ENCODE measurements at places on chromosomes 6 and 20. TPM values are rescaled to one million over a fixed set of nuclear protein-coding genes. Genes with fewer than 3 reads are reported as not detected.

The ECT2L gene
- not detected for total RNA-seq

The BHLHE23 gene
- not detected for total RNA-seq

The C6orf58 gene
- total RNA-seq = 0.39 TPM

The NAA20 gene
- total RNA-seq = 64.5 TPM

The ENPP1 gene
- total RNA-seq = 5.3 TPM

GRCh38 chr6:84062519-84063154, 29.1 kb downstream of the MRAP2 start:
- no peak for DNase-seq

- no peak for DNase-seq
Measured at GRCh38 chr6:2582268-2582667, 168.5 kb downstream of the MYLK4 start.

DNA sequence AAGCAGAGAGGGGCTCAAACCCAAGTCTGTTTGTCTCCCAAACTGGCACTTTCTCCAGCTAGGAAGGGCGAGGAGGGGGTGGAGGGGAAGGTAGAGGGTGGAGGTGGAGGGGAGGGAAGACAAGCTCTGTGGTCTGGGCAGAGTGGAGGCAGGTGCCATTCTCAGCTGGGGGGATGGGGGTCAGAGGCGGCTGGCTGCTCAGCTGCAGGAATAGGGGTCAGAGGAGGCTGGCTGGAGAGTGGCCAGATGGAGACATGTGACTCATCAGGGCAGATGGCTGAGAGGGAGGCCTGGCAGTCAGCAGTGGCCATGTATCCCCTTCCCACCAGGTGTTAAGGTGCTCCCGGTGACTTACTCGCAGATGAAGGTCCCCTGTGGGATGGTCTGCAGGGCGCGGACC, 3.5 kb upstream of the SLC44A4 start:
- DNase-seq = peak; percentile 43

DNA sequence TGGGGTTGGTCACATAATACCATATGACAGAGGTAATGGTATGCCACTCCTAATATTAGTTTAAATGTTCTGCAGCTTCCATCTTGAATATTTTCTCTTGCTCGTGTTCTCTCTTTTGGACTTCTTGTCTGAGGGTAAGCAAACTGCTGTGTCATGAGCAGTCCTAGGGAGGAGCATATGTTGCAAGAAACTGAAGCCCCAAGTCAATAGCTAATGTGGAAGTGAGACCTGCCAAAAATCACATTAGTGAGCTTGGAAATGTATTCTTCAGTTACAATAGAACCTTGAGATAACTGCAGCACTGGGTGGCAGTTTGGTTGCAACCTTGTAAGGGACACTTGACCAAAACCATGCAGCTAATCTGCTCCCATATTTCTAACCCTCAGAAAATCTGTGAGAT, 178.2 kb upstream of the IMPG1 start:
- DNase-seq = no peak

GRCh38 chr6:133447924-133448323, 206.8 kb downstream of the EYA4 start:
- no peak for DNase-seq

GRCh38 chr6:107132330-107132954, 17.1 kb upstream of the BEND3 start:
- peak; percentile 35 for DNase-seq

GRCh38 chr20:59645271-59645670, 40.9 kb downstream of the PHACTR3 start:
- DNase-seq = no peak

DNA sequence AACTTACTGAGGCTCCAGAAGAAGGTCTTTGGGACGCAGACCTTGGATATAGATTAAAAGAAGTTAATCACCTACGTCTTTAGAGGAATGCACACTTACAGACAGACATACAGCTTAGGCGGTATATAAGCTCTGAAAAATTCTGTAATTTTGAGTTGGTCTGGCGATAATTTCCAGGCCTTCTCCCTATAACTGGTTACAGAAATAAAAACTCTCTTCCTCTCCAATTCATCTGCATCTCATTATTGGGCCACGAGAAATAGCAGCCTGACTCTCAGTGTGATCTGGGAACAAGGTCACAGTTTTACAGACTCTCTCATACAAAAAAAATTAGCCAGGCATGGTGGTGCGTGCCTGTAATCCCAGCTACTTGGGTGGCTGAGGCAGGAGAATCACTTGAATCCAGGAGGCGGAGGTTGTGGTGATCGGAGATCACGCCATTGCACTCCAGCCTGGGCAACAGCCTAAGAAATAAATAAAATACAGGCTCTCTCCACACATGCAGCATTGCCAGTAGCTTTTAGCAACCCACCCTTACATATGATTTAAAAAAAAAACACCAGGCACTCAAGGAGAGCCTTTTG, 4.7 kb downstream of the ZBTB24 start:
- no peak for DNase-seq

- DNase-seq = no peak
Measured at GRCh38 chr6:72758901-72759300, 137.0 kb downstream of the KCNQ5 start.

DNA sequence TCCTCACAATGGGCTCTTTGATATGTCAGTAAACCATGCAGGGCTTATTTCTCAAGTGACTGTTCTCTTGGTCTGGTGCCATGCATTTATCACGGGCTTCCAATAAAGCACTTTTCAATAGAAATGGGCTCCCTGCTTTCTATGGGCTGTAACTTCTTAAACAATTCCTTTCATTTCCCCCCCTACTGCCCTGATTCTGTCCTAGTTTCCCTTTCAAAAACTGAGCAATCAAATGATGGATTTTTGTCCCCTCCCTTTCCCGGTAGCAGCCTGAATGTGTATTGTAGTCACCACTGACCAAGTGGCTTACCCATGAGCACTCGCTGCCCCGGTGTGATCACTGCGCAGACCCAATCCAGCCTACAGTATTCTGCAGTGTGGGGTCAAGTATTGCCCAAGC, 13.9 kb downstream of the RPS10 start:
- DNase-seq = no peak

Data from Daoy (cell line).